ENCODE measurements at places on chromosomes 1 and 21.

GRCh38 chr1:109904105-109904817 is 6.4 kb upstream of the CSF1 start:
- DNase-seq = peak; percentile 50

DNA sequence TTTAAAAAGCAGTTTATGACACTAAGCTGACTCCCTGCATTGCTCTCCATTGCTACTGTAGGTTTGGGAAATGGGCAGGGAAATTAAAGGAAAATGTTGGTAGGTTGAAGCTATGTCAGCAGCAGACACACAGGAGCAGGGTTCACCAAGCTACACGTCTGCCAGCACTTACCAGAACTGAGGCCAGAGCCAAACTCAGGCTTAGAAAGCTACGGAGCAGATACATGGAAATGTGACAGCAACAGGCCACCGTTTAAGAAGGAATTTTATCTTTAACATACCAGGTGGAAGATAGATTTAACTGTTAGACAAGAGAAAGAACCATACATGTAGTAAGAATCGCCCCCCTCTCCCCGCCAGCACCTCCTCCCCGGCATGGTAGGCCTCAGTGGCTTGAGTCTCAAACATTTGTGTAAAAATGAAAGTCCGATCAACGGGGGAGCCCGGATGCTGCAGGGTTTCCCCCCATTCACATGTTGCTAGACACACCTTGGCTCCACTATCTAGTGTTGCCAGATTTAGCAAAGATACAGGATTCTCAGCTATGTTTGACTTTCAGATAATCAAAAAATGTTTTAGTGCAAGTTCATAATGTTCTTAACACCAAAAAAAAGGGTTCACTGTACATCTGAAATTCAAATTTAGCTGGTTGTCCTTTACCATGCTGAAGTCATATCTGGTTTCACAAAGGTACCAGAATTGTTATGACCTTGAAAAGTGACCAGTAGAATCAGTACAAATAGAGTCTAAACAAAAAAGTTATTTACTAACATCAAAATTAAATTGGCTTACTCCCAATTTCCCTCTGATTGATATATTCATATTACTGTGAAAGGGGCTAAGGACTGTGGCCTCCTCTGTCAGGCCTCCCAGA is 6.7 kb downstream of the OR2T11 start:
- no peak for DNase-seq

DNA sequence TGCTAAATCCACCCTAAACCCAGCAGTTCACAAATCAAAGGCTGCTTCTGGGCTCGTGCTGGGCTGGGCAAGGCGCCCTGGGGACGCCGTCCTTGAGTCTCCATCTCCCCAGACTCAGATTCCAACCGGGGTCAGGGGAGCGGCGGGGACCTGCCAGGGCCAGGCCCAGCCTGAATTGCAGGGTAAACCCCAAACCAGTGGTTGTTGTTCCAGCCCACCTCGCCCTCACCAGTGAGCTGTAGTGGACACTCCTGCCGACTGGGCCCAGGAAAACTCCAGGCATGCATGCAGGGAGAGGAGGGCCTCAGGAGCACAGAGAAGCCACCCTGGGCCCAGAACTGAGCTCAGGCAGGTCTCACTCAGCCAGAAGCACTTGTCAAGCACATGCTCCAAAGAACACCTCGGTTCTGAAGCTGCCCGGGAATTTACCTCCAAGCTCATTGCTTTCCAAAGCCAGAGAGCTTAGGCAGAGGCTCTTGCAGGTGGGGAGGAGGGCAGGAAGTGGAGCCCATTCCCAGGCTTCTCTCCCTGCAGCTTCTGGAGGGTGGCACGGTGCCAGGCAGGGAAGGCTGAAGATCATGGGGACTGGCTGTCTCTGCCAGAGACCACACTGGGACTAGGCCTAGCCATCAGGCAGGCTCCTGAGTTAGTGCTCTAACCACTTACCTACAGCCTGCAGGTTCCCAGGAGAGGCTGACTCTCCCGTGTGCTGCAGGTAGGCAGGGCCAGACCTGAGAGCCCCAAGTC is 437.0 kb downstream of the MATN1 start:
- DNase-seq = no peak

GRCh38 chr21:35989138-35989735 is 71.1 kb downstream of the SETD4 start:
- no peak for DNase-seq

DNA sequence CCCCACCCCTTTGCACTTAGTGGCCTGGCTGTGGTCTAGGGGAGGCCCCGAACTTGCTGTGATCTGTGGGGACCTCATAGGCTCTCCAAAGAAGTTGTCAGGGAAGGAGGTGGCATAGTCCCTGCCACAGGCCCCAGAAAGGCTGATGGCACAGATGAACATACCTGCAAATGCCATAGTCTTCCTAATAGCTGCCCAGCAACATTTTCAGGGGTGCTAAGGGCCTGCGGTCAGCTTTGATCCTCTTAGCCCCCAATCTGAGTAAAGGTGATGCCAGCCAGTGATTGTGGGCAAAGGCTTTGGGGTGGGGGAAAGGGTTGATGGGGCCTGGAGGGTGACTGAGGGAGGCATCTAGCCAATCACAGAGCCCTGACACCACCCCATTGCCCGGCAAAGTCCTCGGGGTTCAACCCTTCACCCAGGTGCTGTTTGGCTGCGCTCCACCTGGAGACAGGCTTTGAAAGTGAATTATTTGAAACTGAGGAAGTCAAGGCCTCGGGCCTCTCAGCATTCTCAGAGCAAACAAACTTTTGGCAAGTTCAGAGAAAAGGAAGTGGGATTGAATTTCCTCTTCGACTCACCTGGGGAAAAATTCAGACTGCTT is 35.8 kb downstream of the PAX7 start:
- no peak for DNase-seq

DNA sequence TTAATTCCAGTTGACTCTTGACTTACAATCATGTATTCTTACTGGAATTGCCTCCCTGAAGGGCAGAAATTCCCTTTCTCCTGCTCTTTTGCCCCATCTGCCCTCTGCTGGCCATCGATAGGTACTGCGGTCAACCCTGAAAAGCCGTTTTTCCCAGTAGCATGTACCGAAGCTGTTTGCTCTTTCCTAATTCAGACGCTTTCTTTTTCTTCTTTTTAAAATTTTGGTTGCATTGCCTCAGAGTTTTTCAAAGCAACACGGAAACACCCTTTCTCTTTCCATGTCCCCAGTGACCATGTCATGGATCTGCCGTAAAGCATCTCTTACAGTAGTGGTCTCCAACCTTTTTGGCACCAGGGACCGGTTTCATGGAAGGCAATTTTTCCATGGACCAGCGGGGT is 164.2 kb upstream of the C1orf21 start:
- DNase-seq = no peak

DNA sequence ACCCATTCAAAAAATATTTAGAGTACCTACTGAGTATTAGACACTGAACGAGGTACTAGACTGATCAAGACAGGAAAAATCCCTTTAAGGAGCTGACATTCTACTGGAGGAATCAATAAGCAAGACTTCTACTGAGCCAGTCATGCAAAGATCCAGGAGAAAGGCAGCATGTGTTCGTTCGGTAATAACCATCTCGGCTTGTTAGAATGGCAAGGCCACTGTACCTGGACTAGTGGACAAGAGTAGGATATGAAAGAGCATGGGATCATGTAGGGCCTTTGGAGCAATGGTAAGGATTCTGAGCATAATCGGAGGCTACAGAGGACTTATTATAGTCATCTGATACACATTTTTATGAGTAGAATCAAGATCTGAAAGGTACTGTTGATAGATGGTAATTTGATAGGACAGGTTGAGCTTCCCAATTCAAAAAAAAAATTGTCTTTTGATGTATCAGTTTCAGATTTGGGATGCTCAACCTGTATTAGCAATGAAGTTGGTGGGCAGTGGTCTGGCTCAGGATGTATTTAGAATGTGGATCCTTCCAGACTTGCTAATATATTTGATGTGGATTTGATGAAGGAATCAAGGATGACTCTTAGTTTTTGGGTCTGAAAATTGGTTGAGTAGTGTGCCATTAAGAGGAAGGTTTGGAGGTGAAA is 2.3 kb downstream of the COX20 start:
- no peak for DNase-seq

DNA sequence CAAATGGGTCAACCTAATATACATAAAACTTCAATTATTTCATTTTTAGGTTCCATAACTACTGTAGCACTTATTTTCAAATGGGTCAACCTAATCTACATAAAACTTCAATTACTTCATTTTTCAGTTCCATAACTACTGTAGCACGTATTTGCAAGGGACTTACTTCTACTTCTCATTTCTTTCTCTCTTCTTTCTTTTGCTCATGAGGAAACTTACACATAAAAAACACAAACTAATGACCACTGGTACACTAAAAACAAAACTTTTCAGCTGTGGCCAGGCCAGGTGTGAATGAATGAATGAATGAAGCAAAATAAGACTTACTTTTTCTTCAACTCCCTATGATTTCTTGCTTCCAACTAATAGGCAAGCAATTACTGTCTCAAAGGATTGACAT is 11.7 kb downstream of the SYDE2 start:
- no peak for DNase-seq

DNA sequence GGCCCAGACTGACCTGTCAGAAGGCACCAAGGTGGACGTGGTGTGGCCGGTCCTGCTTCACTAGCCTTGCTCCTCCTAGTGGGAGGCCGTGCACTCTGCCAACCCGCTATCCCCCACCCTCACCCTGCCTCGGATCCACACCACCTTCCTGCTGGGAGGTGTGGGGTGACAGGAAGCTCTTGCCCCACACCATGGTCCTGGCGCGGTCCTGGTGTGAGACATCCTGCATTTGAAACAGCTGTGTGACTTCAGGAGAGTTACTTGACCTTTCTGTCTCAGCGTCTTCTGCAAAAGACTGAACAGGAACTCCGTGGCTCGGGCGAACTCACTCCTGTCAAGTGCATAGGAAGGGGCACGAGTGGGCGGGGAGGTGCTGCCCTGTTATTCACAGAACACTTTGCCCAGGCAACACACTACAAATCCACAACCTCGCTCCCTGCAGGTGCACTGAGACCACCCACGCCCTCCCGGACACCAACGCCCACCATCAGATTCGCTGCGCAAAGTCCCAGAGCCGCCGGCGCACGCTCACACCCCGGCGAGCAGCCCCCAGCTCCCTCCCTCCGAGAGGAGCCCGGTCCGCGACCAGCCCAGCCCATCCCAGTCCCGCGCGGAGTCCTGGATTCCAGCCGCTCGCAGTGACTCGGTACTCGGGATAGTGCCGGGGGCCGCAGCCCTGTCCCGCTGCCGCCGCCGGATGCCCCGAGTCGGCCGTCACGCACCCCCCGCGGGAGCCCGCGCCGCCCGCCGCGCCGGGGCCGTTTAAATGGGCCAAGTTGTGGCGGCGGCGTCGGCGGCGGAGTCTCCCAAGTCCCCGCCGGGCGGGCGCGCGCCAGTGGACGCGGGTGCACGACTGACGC is at the start of gene SAMD11:
Gene SAMD11, plus strand, starts transcription at position 793 of the 860 bp plus-strand sequence. CDS start 509 bp downstream, outside the sequence.
- peak; percentile 49 for DNase-seq

DNA sequence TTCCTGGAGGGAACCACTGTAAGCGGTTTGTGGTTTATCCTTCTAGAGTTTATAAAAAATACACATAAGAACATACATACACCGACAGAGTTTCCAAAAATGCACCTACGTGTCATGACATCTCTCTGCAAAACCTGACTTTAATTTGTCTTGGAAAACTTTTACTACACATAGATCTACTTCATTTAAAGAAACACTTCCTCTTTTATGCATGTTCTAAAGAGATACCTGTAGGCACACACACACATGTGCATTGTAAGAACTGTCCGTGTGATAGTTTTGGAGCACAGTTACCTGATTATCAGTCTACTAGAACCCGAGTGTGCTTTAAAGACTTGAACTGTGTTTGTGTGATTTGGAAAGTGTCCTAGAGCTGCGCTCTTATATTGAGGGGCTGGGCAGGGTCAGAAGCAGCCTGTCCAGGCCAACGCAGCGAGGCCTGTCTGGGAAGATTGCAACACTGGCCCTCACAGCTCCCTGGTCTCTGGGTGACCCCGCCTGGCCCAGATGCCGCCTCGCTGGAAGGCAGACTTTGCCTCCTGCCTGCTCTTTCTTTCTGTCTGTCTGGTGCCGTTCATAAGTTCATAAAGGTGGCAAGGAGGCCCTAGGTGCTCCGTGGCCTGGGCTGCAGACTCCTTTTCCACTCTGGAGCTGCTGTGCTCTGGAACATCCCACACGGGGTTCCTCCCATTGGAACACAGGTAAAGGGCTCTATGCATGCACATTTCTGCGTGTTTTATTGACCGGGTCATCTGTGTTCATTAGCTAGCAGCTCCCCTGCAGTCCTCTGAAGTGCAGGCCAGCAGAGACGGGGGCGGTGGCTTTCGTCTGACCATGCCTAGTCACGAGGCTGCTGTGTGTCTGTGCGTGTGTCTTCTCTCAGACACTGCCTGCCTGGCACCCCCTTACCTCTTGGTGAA is 46.3 kb downstream of the AGPAT3 start:
- no peak for DNase-seq

GRCh38 chr1:246020211-246020954 is 486.7 kb downstream of the SMYD3 start:
- DNase-seq = no peak

GRCh38 chr1:156477526-156478249 is 22.9 kb downstream of the MEF2D start:
- no peak for DNase-seq

GRCh38 chr1:236458996-236459395 is 64.8 kb upstream of the LGALS8 start:
- no peak for DNase-seq

DNA sequence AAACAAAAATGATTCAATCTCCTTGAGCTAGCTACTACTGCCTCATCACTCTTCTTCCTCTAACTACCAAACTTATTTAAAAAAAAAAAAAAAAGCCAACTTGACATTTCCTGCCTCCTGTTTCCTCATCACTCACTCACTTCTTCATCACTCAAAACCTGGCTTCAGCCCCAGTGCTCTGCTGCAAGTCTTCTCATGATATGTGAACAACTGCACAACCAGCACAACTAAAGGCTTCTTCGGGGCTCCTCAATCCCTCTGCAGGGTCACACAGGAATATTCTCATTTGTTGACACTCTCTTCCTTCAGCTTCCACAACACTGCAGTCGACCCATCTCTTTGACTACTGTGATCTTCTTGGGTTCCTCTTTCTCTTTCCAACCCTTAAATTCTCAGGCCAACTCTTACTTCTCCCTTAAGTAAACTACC is 7.6 kb downstream of the MTF1 start:
- DNase-seq = no peak

DNA sequence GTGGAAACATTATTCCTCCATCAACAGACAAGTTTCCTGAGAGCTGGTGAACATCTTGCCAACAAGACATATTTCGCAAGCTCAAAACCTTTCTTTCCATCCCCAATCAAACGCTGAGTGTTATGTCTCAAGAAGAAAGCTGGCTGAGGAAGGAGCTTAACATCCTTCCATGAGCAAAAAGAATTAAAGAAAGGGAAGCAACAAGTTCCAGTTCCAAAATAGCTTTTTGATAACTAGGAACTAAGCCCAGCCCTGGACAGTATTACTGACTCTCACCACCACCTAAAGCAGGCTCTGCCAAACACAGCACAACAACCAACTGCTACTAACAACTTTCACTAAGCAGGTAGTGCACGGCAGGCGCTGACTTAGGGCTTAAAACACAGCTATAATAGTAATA is 50.2 kb downstream of the CAPZB start:
- no peak for DNase-seq

GRCh38 chr1:202009326-202010179 is 834 bp upstream of the ELF3 start:
- peak; percentile 59 for DNase-seq

GRCh38 chr1:215543191-215543606 is 23.9 kb upstream of the KCTD3 start:
- no peak for DNase-seq

GRCh38 chr1:84736445-84736844 is 46.2 kb upstream of the SSX2IP start:
- DNase-seq = no peak
